ENCODE measurements at places on chromosomes 12 and 14.
A peak's percentile ranks its signal among the peaks of the same experiment; 100 is the strongest.

DNA sequence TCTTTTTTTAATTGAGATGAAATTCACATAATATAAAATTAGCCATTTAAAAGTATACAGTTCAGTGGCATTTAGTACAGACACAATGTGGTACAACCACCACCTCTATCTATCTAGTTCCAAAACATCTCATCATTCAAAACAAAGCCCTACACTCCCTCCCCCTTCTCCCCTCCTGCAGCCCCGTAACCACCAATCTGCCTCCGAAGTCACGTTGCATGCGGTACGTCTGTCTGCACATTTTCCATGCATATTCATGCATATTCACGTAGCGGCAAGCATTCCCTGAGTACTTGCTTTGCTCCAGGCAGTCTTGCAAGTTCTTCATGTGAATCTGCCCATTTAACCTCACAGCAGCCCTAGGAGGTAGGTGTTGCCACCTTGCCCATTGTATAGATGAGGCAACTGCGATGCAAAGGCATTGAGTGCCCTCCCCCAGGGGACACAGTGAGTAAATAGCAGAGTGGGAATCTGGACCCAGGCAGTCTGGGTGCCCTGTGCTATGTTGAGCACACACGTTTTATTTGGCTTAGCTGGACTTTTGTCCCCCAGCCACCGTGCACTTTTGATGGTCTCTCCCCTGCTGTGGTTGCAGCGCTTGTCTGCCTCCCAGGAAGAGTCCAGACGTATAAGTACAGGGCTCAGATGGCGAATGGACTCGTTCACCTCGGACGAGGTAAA is 43.4 kb downstream of the RIN3 start:
- no peak for DNase-seq

DNA sequence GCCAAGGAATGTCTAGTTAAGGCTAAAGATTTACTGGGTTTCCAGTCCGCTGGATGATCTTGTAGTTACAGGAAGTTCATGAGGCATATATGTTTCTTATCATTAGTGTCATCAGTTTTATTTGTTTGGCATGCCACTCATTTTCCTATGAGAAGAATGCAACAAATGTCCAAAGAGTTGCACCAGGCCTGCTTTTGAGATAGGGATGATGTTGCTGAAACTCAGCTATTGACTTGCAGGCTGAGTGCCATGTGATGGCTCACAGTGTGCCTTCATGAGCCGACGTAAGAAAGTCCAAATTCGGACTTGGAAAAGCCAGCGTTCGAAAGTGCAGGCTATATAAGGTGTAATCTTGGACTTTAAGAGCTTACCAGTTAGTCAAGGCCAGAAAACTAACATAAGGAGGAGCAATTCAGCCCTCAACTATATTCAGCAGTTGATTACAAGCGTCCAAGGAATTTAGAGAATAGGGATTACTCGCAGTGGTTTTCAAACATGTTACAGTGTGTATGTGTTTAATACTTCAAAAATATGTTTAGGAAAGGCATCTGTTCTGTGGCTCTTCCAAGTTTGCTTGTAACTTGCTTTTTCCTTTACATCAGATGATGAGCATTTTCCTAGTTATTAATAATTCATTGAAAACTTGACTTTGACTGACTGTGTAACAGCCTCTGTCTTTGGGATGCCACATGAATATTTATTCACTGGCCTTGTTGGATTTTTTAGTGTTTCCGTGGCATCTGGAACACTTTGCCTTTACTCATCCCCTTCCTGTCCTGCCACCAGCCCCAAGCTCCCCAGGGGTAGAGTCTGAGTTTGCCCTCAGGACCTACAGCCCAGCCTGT is 101.3 kb downstream of the LGMN start:
- DNase-seq = no peak

- DNase-seq = no peak
Measured at GRCh38 chr14:97224016-97224415, 426.8 kb downstream of the VRK1 start.

DNA sequence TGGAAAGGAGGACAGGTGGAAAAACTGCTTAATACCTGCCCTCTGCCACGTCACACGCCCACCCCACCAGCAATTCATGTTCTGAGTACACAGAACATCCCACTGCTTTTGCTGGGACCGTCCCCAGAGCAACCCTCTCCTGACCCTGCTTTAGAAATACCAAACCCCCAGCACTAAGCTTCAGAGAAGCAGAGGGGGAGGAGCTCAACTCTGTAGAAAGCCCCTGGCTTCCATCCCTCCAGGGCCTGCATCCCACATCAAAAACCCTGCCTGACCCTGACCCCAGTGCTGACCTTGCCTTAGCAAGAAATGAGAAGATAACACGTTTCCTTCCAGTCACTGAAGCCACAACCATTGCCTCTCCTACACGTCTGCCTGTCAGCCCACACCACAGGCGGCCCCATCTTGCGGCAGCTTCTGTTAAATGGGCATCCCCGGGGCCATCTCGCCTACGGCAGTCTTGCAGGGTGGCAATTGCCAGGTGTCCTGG is 19.7 kb downstream of the VDR start:
- no peak for DNase-seq

- DNase-seq = no peak
Measured at GRCh38 chr12:58176296-58176869, 235.0 kb downstream of the ATP23 start.

- peak; percentile 33 for DNase-seq
Measured at GRCh38 chr12:81942594-81942993, 183.4 kb upstream of the PPFIA2 start.

DNA sequence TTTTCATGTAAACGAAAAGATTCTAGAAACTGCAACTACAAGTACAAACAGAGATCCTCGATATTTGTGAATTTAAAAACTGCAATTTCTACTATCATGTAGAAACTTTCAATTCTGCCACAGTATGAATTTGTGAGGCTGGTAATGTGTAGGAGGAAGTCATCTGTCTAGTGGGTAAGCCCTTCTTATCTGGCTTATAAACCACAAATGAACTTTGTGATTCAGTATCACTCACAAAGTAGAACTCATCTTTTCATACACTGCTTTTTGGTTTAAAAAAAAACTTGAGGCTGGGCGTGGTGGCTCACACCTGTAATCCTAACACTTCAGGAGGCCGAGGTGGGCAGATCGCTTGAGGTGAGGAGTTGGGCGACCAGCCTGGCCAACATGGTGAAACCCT is 20.7 kb downstream of the GTF2A1 start:
- DNase-seq = no peak

- DNase-seq = no peak
Measured at GRCh38 chr12:46702581-46703344, 123.0 kb downstream of the SLC38A4 start.

DNA sequence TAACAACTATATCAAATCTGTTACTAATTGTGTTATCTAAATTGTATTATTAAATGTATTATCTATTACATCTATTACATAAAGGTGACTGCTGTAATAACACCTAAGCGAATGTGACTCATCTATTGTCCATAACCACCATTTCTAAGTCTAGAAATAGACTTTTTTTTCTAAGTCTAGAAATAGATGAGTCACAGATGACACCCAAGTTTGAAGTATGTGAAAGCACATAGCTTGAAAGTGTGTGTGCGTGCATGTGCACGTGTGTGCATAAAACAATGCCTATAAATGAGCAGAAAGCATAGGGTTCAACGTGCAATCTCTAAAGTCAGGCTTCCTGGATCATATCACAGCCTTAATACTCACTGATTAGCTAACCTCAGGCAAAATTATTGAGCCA is 451.3 kb upstream of the USP15 start:
- no peak for DNase-seq

GRCh38 chr12:104682790-104683279 is 226.1 kb downstream of the CHST11 start:
- DNase-seq = no peak

DNA sequence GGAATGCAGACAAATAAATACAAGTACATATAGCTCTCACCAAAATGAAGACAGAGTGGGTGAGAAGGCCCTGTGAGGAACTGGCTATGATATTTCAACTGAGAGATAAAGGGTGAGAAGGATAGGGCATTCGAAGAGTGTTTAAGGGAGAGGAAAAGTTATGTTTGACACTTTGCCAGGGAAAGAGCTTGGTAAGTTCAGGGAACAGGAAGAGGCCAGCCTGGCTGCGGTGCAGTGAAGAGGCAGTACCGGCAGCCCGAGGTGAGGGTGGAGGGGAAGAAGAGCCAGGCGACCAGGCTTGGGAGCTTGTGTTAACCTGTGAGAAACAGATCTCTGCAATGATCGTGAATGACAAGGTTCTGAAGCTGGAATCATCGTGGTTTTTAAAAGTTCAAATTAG is 84.7 kb upstream of the RFX4 start:
- no peak for DNase-seq

DNA sequence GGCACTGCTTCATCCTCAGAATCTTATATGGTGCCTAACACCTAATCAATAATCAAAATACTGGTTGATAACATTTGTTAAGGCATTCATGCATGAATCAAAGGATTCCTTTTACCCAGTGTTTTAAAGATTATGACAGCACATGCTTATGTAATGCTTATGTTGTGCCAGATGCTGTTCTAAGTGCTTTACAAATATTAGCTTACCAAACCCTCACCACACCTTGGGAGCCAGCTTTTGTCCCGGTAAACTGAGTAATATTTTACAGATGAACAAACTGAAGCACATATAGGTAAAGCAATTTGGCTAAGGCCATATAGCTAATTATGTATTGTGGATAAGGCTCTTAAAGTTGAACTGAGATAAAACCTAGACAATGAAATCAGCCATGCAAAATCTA is 209.2 kb downstream of the ALX1 start:
- DNase-seq = no peak

DNA sequence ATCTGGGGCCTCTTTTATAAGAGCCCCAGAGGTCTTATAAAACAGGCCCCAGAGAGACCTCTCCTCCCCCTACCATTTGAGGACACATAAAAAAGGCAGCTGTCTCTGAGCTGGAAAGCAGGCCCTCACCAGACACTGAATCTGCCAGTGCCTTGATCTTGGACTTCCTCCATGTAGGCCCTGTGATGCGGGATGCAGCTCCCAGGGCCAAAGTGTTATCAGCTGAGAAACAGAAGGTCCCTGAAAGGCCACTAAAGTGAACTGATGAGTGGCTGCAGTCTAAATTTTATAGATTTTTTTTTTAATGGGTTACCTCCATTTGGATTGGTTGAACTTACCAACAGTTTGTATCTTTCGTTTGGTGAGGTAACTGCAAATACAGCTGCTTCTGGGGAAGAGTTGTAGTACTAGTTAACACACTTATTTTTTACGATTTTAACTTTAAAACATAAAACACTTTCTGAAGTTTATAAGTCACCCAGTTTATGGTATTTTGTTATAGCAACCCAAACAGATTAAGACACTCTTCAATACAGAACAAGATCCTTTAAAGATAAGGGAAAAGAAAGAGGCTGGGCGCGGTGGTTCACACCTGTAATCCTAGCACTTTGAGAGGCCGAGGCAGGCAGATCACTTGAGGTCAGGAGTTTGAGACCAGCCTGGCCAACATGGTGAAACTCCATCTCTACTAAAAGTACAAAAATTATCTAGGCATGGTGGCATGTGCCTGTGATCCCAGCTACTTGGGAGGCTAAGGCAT is 5.6 kb upstream of the GUCY2C start:
- no peak for DNase-seq

DNA sequence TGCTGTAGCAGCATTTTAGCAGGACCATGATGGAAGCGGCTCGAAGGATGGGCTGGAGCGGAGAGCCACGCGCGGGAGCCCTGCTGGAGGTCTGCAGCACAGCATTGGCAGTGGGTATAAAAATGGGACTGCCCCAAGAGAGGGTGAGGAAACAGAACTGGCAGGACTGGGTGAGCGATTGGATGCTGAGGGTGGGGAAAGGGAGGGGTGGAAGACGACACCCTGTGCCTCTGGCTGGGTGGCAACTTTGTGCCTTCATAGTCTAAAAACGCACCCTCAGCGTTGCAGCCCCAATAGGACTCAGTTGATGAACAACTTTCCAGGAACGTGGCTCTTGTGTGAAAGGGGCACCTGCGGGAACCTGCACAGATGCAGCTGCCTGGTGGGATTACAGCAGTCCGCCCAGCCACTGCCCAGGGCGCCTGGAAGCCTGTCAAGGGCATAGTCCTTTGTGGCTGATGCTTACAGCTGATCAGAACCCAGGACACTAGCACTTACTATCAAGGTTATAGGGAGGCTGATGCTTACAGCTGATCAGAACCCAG is 73.0 kb downstream of the NINJ2 start:
- DNase-seq = no peak

GRCh38 chr12:126418400-126418799 is 1353.2 kb downstream of the AACS start:
- DNase-seq = no peak

GRCh38 chr12:124389725-124390441 is 95.0 kb downstream of the RFLNA start:
- DNase-seq = no peak

DNA sequence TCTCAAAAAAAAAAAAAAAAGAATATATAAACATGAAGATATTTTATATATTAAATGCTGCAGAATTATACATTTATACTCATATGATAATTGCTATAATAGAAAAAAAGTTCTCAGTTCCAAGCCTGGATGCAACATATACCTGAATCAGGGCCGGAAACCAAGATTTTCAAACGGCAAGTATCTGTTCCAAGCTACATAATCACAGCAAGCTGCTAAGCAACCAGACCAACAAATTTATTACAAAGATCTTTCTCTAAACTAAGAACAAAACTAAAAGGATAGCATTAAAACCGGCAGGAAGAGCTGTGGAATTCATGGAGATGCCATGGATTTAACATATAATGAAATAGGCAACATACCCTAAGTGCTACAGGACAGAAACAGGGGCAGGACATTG is 7.1 kb downstream of the RACGAP1 start:
- DNase-seq = no peak

DNA sequence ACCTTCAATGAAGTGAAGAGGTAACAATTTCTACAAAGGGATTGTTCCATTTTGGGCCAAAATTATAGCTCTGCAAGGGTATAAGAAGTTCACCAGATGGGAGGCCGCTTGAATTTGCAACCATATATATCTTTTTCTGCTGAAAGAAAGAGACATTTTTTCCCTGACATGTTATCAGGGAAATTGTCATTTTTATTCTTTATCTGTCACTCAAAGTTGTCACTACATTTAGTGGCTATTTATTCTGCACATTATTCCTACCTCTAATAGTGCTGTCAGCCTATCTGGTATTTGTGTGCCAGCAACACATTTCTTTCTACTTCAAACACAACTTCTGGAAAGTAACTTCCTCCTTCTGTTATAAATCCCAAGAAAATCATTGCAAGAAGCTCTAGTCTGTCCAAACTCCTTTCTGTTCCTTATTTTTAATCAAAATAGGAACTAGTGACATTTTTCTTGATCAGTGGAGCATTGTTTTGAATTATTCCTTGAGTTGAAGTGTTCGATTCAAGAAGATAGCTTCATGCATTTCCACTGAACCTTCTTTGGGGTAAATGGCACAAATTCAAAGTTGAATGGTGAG is 137.9 kb upstream of the ATP2B1 start:
- no peak for DNase-seq

DNA sequence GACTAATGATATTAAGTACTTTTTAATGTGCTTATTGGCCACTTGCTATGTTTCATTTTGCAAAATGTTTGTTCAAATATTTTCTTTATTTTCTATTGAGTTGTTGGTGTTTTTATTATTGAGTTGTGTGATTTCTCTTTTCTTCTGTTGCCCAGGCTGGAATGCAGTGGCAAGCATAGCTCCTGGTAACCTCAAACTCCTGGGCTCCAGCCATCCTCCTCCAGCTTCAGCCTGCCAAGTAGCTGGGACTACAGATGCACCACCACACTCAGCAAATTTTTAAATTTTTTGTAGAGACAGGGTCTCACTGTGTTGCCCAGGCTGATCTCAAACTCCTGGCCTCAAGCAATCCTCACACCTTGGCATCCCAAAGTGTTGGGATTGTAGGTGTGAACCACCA is 199.2 kb downstream of the NOVA1 start:
- DNase-seq = no peak

Measured in SIG-M5 (cell line).